Central memory CD8-positive, alpha-beta T cell (primary cell): ENCODE measurements at places on chromosomes 3 and 15.

DNA sequence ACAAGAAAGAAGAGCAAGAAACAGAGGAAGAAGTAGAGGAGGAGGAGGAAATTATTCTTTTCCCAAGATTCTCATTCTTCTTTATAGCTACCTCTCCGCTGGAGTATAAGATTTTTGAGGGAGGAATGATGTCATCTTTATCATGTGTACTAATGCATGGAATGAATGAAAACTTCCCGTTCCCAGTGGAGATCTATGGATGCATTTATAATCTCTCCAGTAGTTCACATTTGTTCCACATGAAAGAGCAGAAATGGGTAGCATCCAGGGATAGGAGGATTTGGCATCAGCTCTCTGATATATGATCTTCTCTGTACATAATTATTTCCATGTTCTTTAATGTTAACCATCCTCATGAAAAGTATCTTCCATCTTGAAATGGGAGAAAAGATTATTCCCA is 244.4 kb downstream of the ADAMTSL3 start:
- peaks cover 26% of the 10 kb centered on the region for H3K27me3 ChIP-seq
- no peak overlapping the region for H3K27ac ChIP-seq
- no peak overlapping the region for H3K4me3 ChIP-seq
- no peak for DNase-seq
- H3K36me3 ChIP-seq: peaks cover 2% of the 10 kb centered on the region
- H3K4me1 ChIP-seq: no peaks in the 10 kb centered on the region

GRCh38 chr15:70023064-70023768 is 74.5 kb downstream of the TLE3 start:
- peaks cover 7% of the 10 kb centered on the region for H3K36me3 ChIP-seq
- DNase-seq: peak; percentile 29
- H3K4me3 ChIP-seq: peak overlapping the region; percentile 23
- H3K27me3 ChIP-seq: peaks cover 2% of the 10 kb centered on the region

GRCh38 chr3:46830801-46831200 is 32.4 kb downstream of the MYL3 start:
- H3K27ac ChIP-seq: no peak overlapping the region
- no peaks in the 10 kb centered on the region for H3K36me3 ChIP-seq
- H3K4me1 ChIP-seq: peaks cover 8% of the 10 kb centered on the region

- DNase-seq: no peak
- H3K36me3 ChIP-seq: no peaks in the 10 kb centered on the region
- H3K27ac ChIP-seq: no peak overlapping the region
- no peaks in the 10 kb centered on the region for H3K4me1 ChIP-seq
- H3K27me3 ChIP-seq: no peaks in the 10 kb centered on the region
Measured at GRCh38 chr3:29415482-29416223, 134.8 kb downstream of the RBMS3 start.

DNA sequence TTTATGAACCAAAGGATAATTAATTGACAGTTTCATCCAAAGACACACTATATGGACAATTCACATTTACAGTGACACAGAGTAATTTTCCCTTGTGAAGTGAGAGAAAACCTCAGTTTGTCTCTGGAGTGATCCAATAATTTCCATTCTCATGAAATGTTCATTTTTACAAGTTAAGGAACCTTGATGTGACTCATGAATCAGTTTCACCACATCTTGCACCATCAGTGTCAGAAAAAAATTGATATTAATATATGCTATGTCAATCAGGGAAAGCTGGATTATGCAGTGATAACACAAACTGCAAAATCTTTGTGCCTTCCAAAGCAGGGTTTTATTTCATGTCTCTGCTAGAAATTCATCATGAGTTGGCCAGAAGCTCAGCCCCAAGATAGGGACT is 348.1 kb downstream of the ARPP21 start:
- H3K36me3 ChIP-seq: no peaks in the 10 kb centered on the region
- no peaks in the 10 kb centered on the region for H3K4me1 ChIP-seq
- H3K27ac ChIP-seq: no peak overlapping the region
- H3K4me3 ChIP-seq: no peak overlapping the region
- DNase-seq: no peak

- H3K4me1 ChIP-seq: peaks cover 5% of the 10 kb centered on the region
- no peak overlapping the region for H3K4me3 ChIP-seq
- peaks cover 30% of the 10 kb centered on the region for H3K36me3 ChIP-seq
- H3K27me3 ChIP-seq: no peaks in the 10 kb centered on the region
- no peak for DNase-seq
- no peak overlapping the region for H3K27ac ChIP-seq
Measured at GRCh38 chr3:11814663-11815062, 32.0 kb downstream of the TAMM41 start.

GRCh38 chr3:182183716-182184430 is 472.1 kb downstream of the SOX2 start:
- no peak overlapping the region for H3K27ac ChIP-seq
- H3K27me3 ChIP-seq: no peaks in the 10 kb centered on the region
- no peak overlapping the region for H3K4me3 ChIP-seq
- DNase-seq: no peak

GRCh38 chr3:135757421-135757820 is 208.1 kb upstream of the PPP2R3A start:
- DNase-seq: no peak
- no peak overlapping the region for H3K27ac ChIP-seq
- no peak overlapping the region for H3K4me3 ChIP-seq
- H3K36me3 ChIP-seq: no peaks in the 10 kb centered on the region
- peaks cover under 1% of the 10 kb centered on the region for H3K27me3 ChIP-seq

DNA sequence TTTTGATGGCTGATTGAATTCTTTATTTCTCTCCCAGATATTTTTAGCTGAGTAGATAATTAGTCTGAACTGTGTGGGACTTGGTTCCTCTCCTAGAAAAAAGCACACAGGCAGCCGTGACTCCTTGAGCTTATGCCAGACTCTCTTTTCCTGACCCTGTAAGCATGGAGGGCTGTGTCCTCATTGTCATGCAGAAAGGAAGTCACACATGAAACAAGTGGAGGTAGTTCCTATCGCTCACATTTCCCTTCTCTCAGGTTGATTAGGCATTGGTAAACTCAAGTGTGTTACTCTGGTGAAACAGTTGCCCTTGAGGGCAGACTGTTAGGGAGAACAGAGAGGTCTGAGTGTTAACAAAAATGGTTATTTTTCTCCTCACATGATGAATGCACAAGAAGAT is 6.3 kb upstream of the RTP4 start:
- peaks cover 2% of the 10 kb centered on the region for H3K36me3 ChIP-seq
- H3K4me1 ChIP-seq: no peaks in the 10 kb centered on the region
- no peak overlapping the region for H3K27ac ChIP-seq
- H3K27me3 ChIP-seq: no peaks in the 10 kb centered on the region
- no peak overlapping the region for H3K4me3 ChIP-seq

GRCh38 chr15:99307735-99308134 is 56.5 kb downstream of the LRRC28 start:
- DNase-seq: no peak
- peaks cover 5% of the 10 kb centered on the region for H3K4me1 ChIP-seq
- no peaks in the 10 kb centered on the region for H3K27me3 ChIP-seq
- H3K27ac ChIP-seq: no peak overlapping the region
- peaks cover 1% of the 10 kb centered on the region for H3K36me3 ChIP-seq
- no peak overlapping the region for H3K4me3 ChIP-seq

- H3K27ac ChIP-seq: no peak overlapping the region
- H3K4me1 ChIP-seq: peaks cover 25% of the 10 kb centered on the region
- H3K27me3 ChIP-seq: no peaks in the 10 kb centered on the region
- DNase-seq: no peak
Measured at GRCh38 chr3:156705761-156706616, 31.6 kb downstream of the TIPARP start.

DNA sequence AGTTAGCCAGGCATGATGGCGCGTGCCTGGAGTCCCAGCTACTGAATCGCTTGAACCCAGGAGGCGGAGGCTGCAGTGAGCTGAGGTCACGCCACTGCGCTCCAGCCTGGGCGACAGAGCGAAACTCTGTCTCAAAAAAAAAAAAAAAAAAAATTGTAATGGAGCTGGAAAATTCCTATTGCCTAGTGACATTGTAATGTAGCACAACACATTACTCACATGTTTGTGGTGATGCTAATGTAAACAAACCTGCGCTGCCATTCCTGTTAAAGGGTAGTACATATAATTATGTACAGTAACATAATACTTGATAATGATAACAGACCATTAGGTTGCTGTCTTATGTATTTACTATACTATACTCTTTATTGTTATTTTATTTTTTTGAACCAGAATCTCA is 39.1 kb downstream of the KNL1 start:
- H3K27ac ChIP-seq: no peak overlapping the region
- no peak overlapping the region for H3K4me3 ChIP-seq
- DNase-seq: no peak
- no peaks in the 10 kb centered on the region for H3K4me1 ChIP-seq
- H3K36me3 ChIP-seq: peaks cover 7% of the 10 kb centered on the region
- H3K27me3 ChIP-seq: no peaks in the 10 kb centered on the region

- no peak overlapping the region for H3K4me3 ChIP-seq
- H3K27ac ChIP-seq: no peak overlapping the region
- DNase-seq: no peak
- H3K4me1 ChIP-seq: no peaks in the 10 kb centered on the region
- H3K36me3 ChIP-seq: peaks cover 4% of the 10 kb centered on the region
Measured at GRCh38 chr3:138046955-138047354, 37.0 kb downstream of the CLDN18 start.

DNA sequence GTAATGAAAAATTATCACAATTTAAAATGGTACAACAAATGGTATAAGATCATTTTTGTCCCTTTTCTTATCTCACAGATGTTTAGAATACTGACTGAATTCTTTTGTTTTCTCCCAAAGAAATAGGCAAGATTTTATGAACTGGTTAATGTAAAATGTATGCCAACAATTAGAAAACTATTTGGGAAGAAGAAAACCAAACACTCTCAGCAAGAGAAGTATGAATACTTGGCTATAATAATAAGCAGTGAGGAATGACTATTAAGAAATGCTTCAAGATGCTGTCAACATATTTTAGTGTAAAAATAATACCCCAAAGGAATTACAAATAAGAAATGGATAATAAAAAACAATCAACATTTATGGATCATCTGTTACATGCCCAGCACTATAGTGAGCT is 18.5 kb downstream of the SHQ1 start:
- DNase-seq: no peak
- H3K27ac ChIP-seq: no peak overlapping the region
- H3K36me3 ChIP-seq: peaks cover 22% of the 10 kb centered on the region
- peaks cover 23% of the 10 kb centered on the region for H3K4me1 ChIP-seq
- no peaks in the 10 kb centered on the region for H3K27me3 ChIP-seq
- H3K4me3 ChIP-seq: no peak overlapping the region

GRCh38 chr15:92277776-92278175 is 115.9 kb upstream of the ST8SIA2 start:
- peaks cover 55% of the 10 kb centered on the region for H3K27me3 ChIP-seq
- no peaks in the 10 kb centered on the region for H3K36me3 ChIP-seq

DNA sequence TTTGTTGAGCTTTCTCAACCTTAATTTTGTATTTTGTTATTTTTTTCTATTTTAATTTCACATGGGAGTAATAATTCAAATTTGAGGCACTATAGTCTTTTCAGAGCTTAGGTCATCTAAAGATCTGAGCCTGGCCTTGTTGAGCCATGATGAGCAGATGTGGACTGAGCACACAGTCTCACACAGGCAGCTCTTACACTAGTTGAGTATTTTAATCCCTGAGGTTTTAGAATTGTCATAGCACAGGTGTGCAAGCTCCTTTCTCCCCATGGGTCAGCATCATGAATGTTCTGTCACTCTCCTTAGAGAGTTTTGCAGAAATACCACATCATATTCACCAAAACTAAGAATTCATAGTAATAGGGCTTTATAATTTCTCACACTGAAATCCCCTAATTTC is 4.9 kb downstream of the ZBTB38 start:
- no peak overlapping the region for H3K4me3 ChIP-seq
- H3K36me3 ChIP-seq: no peaks in the 10 kb centered on the region
- no peak for DNase-seq
- no peak overlapping the region for H3K27ac ChIP-seq

GRCh38 chr3:138457863-138458735 is 23.7 kb downstream of the ESYT3 start:
- H3K4me3 ChIP-seq: no peak overlapping the region
- no peaks in the 10 kb centered on the region for H3K4me1 ChIP-seq
- DNase-seq: no peak
- H3K27ac ChIP-seq: no peak overlapping the region
- H3K27me3 ChIP-seq: peaks cover 21% of the 10 kb centered on the region

DNA sequence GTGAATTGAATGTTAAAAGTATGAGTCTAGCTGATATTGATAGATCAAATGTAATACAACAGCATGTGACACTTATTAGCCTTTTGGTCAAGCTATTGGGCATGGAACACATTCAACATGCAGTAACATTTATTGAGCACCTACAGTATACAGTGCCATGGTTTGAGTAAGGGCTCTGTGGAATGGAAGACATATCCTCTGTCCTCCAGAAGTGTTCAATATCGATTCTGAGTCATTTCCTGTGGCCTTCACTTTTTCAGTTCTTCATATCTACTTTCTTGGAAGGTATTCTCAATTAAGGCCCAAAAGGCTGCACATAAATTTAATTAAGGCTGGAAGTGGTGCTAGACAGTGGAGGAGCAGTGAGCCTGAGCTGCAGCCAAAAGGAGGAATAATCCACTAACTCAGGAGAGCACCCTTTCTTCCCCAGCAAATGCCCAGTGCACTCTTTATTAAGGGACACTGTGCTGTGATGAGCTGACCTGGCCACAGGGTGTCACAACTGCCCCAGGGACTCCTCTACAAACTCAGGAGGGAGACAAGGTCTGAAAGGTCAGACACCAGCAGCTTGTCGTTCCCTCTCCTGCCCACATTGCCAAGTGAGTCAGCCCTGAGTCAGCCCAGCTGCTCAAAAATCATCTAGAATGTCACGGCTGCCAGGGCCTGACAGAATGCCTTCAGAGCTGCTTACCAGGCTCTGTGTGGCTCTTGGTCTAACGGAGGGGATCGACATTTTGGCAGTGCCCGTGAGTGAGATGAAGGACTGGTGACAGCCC is 544.8 kb downstream of the AGBL1 start:
- no peak overlapping the region for H3K4me3 ChIP-seq
- peaks cover 33% of the 10 kb centered on the region for H3K4me1 ChIP-seq
- DNase-seq: peak; percentile 24
- H3K27me3 ChIP-seq: no peaks in the 10 kb centered on the region
- H3K36me3 ChIP-seq: peaks cover 3% of the 10 kb centered on the region

DNA sequence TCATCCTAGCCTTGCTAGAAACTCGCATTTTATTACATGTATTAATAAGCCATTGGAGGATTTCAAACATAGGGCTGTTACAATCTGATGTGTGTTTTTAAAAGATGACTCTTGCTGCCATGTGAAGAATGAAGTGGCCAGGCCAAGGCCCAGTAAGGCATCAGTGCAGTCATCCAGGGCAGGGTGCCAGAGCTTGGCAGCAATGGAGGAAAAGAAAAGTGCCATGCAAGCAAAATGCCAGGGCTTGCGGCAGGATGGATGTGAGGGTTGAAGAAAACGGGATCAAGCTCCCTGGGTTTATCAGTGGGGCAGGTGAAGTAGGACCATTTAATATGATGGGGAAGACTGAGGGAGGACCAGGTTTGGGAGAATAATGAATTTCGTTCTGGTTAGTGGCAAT is 183.6 kb downstream of the MINAR1 start:
- no peaks in the 10 kb centered on the region for H3K36me3 ChIP-seq
- no peak for DNase-seq
- H3K27me3 ChIP-seq: peaks cover 20% of the 10 kb centered on the region
- no peaks in the 10 kb centered on the region for H3K4me1 ChIP-seq
- H3K27ac ChIP-seq: no peak overlapping the region
- no peak overlapping the region for H3K4me3 ChIP-seq
